ENCODE measurements at places on chromosomes 5 and 9.
A peak's percentile ranks its signal among the peaks of the same experiment; 100 is the strongest.

- no peak for DNase-seq
- no peaks in the 10 kb centered on the region for H3K36me3 ChIP-seq
- no peak overlapping the region for H3K4me3 ChIP-seq
- no peaks in the 10 kb centered on the region for H3K4me1 ChIP-seq
- H3K27me3 ChIP-seq, result peaks cover 2% of the 10 kb centered on the region
Measured at GRCh38 chr9:97774673-97775072, 77.5 kb upstream of the XPA start.

- peak; percentile 15 for DNase-seq
- H3K36me3 ChIP-seq, result no peaks in the 10 kb centered on the region
- H3K4me1 ChIP-seq, result no peaks in the 10 kb centered on the region
Measured at GRCh38 chr9:71647094-71647591, 121.2 kb downstream of the CEMIP2 start.

DNA sequence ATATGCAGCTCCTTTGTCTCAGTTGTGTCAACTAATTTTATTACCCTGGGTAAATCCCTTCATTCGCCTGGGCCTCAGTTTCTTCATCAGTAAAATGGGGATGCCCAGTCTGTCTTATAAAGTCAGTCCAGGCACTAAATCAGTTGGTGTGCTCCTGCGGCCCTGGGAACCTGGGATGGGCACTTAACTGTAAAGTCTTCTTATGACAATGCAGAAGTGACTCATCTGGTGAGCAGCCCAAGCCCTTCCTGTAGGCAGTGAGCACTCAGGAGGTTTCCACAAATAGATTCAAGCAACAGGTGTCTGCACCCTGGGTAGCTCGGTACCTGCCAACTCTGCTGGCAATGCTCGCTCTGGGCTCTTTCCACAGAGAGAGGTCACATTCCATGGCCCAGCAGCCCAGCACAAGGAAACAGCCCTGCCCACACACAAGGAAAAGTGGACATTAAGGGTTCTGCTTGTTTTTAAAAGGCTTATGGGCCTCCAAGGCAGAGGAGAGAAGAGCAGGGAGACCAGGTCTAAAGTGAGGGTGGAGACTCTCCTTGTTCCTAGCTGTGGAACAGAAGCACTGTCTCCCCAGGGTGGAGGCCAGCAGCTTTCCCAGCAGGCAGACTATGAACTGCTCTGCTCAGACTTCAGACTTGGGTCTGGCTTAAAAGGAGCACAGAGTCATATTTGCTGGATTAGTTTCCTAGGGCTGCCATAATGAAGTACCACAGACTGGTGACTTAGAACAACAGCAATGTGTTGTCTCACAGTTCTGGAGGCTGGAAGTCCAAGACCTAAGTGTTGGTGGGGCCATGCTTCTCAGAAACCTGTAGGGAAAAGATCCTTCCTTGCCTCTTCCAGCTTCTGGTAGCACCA, 89.7 kb upstream of the ADRA1B start:
- no peaks in the 10 kb centered on the region for H3K27me3 ChIP-seq
- no peak overlapping the region for H3K4me3 ChIP-seq
- H3K36me3 ChIP-seq, result no peaks in the 10 kb centered on the region
- H3K27ac ChIP-seq, result no peak overlapping the region
- DNase-seq, result no peak

GRCh38 chr9:122498883-122499288, 11.7 kb upstream of the OR1J2 start:
- H3K4me1 ChIP-seq, result no peaks in the 10 kb centered on the region
- DNase-seq, result peak; percentile 57
- no peak overlapping the region for H3K4me3 ChIP-seq
- no peak overlapping the region for H3K27ac ChIP-seq
- no peaks in the 10 kb centered on the region for H3K27me3 ChIP-seq

DNA sequence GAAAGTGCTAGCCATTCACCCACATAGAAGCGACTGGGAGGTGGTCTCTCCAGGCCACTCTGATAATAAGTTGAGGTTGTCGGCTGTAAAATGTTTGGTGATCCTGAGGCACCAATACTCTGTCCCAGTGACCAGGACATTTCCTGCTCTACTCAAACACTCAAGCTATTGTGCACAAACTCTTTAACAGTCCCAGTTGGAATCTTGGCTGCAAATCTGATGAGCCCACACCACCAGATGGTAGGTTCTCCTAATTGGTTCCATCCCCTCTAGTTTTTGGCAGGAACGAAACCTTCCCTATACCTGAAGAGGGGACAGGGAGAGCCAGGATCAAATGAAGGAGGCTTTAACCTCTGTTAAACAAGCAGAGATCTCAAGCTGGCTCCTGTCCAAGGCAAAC, 14.3 kb downstream of the GRIA1 start:
- H3K27me3 ChIP-seq, result no peaks in the 10 kb centered on the region
- DNase-seq, result no peak
- no peaks in the 10 kb centered on the region for H3K4me1 ChIP-seq
- no peak overlapping the region for H3K27ac ChIP-seq

- H3K36me3 ChIP-seq, result no peaks in the 10 kb centered on the region
- H3K4me1 ChIP-seq, result no peaks in the 10 kb centered on the region
Measured at GRCh38 chr5:169168280-169168679, 132.7 kb downstream of the SLIT3 start.

DNA sequence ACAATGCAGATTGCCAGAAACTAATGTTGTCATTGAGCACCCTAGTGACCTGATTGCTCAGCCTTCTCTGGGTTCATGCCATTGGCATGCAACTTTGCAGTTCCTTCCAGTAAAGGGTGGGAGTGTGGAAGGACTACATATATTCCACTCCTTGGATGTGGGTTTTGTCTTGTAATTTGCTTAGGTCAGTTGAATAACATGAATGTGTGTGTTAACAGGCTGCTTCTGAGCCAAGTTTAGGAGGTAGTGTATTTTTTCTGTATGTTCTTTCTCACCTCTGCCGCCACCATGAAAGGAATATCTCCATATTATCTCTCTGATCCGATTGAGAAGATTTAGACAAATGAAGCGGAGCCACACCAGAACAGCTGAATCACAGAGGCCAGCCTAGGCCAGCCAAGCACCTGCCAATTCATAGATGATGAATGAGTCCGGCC, 1929.6 kb upstream of the CDH6 start:
- H3K27me3 ChIP-seq, result no peaks in the 10 kb centered on the region
- no peaks in the 10 kb centered on the region for H3K36me3 ChIP-seq
- H3K27ac ChIP-seq, result no peak overlapping the region
- DNase-seq, result no peak
- no peaks in the 10 kb centered on the region for H3K4me1 ChIP-seq

DNA sequence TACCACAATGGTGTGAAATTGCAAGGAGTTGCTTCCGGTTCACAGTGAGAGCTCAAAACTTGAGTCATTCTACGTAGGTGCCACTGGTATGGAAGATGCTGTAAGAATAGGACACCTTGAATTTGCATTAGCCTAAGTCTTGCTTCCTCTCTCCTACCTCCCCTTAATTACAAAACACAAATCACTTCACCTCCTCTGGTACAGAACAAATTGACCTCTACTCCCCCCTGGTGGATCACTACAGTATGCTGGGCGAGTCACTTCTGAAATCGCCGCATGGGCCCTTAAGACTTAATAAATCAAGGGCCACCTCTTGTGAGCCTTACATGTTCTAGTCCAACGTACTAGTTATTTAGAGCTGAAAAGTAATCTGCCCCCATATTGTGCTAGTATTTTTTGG, 145.3 kb upstream of the SMARCA2 start:
- H3K36me3 ChIP-seq, result no peaks in the 10 kb centered on the region
- H3K4me1 ChIP-seq, result no peaks in the 10 kb centered on the region
- DNase-seq, result peak; percentile 8
- no peaks in the 10 kb centered on the region for H3K27me3 ChIP-seq

DNA sequence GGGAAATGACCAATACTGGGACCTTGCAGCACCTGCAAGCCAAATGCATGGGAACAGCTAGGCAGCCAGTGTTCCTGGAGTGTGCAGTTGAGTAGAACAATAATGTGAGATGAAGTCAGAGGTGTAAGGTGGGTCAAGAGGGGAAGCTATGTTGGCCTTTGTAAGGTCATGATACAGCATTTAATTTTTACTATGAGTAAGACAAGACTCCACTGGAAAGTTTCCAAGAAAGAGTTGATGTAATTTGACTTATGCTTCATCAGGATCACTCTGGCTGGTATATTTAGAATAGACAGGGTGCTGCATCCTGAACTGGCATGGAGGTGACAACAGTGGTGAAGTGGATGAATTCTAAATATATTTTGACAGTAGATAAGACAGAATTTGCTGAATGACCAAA, 744.8 kb downstream of the KCTD16 start:
- H3K27me3 ChIP-seq, result no peaks in the 10 kb centered on the region
- no peak overlapping the region for H3K4me3 ChIP-seq
- no peaks in the 10 kb centered on the region for H3K36me3 ChIP-seq
- no peak overlapping the region for H3K27ac ChIP-seq
- DNase-seq, result no peak

Measured in prostate gland (tissue), 2 donors.